ENCODE measurements at places on chromosomes 5 and 9.
A peak's percentile ranks its signal among the peaks of the same experiment; 100 is the strongest.

DNA sequence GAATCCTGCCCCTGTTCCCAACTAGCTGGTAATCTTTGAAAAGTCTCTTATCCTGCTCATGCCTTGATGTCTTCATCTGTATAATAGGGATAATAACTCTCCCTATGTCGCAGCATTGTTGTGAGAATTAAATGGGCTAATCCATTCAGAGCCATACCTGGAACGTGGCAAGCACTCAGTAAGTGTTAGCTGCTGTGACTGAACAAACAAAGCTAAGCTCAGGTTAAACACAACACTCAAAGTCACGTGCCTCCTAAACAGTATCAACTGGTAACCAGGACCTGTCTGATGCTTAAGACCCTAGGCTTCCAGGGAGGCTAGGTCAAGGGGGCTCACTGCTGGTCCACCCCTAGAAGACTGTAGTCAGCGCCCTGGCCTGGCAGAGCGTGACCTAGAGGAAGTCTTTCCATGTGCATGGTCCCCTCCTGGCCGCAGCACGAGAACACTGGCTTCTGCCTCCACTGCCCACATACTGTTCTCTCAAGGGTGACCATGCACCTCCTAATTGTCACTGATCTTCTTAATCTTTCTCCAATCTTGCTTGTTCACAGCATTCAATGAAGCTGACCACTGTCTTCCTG is 211.1 kb downstream of the TTLL11 start:
- DNase-seq: no peak

DNA sequence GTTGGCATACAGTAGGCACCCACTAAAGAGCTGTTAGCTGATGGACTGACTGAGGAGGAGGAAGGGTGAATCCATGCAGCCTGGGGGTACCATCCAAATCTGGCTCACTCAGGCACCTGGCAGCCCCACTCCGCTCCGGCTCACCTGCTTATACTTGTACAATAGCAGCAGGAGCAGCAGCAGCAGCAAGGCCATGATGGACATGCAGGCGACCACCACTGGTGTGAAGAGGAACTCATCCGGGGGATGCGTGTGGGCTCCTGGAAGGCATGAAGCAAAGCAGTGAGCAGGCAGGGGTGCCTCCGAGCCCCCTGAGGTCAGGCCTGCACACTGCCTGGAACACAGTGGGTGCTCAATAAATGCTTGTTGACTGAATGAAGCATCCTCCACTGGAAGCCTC is 18.3 kb downstream of the CSF1R start:
- no peak for DNase-seq

GRCh38 chr5:134451225-134451935 is 39.7 kb upstream of the CDKN2AIPNL start:
- DNase-seq: no peak

DNA sequence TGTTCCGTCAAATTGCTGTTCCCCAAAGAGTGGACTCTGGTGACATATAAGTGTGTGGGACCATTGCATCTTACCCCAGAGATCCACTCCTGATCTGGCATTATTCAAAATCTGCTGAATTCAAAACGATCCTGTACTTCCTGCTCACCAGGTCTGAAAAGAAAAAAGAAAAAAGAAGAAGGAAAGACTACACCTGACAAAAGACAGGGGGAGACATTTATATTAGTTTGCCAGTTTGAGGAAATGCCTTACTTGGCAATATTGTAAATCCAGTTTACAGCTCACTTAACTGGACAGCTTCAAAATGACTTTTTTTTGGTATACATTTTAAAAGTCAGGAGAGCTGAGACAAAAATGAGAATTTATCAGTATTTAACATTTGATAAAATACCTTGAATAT is 15.0 kb upstream of the GRHPR start:
- no peak for DNase-seq

- no peak for DNase-seq
These were observed 644.9 kb downstream of the CCDC171 start for GRCh38 chr9:16197578-16198370.

DNA sequence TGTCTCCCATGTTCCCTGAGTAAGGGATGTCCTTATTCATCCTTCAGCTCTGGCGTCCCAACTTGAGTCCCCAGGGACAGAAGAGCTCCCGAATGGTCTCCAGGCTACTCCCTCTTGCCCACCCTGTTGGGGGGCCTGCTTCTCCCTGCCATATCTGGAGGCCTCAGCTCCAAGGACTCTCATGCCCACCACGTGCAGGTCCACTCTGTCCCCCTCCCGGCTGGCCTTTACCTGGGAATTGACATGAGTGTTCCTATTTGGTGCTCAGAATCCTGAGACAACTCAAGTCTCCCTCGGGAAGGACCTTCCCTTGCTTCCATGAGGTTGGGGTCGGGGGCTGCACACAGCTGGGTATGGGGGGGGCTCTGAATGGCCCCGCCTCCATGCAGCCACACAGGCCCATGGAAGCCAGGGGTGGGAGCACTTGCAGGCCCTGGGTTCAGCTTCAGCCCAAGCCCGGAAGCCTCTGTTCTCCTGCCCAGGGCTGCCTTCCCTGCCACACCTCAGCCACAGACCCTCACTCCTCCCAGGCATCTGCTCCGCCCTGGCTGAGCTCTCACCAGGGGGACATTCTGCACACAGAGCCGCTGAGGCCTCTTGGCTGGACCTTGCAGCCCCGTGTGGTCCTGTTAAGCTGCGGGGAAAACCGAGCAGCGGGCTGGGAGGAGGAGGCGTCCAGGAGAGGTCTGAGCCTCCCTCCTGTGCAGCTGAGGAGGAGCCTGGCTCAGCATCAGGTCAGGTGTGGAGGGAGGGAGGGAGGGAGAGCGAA is 121.9 kb downstream of the PHF2 start:
- DNase-seq: no peak

DNA sequence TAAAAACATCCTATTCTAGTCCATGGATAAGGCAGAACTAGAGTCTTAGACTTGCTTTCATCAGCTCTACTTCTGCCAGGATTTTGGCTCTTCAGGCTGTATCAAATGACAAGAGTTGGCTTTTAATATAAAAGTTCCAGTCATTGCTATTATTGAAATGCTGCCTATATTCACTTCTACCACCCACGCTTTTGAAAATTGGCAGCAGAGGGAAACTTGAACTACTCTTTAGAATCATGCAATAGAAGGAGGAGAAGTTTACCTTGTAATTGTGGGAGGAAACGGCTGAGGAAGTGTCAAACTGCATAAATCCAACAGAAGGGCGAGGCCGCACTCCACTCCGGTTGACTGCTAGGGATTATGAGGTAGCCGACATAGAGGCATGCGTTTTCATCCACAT is 122.6 kb upstream of the BASP1 start:
- peak; percentile 19 for DNase-seq

GRCh38 chr5:17143335-17143734 is 74.1 kb upstream of the BASP1 start:
- DNase-seq: no peak

- no peak for DNase-seq
These were observed 100.9 kb downstream of the F2RL2 start for GRCh38 chr5:76522103-76522935.

DNA sequence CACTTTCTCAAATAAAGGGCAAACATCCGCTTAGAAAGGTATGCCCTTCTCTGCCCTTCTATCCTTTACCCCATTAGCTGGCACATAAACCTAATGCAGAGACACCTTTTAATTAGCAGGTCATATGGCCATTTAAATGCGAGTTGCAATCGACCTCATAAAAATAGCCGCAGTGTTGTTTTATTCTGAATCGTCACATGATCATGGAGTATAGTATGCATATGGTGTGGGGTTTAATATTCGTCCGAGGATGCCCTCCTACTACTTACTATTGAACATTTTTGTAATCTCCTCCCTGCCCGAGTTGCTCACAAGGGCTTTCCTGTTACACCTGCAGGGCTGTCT is 72.0 kb downstream of the PIK3R1 start:
- DNase-seq: no peak

GRCh38 chr5:59416451-59416850 is 477.1 kb downstream of the PDE4D start:
- no peak for DNase-seq

DNA sequence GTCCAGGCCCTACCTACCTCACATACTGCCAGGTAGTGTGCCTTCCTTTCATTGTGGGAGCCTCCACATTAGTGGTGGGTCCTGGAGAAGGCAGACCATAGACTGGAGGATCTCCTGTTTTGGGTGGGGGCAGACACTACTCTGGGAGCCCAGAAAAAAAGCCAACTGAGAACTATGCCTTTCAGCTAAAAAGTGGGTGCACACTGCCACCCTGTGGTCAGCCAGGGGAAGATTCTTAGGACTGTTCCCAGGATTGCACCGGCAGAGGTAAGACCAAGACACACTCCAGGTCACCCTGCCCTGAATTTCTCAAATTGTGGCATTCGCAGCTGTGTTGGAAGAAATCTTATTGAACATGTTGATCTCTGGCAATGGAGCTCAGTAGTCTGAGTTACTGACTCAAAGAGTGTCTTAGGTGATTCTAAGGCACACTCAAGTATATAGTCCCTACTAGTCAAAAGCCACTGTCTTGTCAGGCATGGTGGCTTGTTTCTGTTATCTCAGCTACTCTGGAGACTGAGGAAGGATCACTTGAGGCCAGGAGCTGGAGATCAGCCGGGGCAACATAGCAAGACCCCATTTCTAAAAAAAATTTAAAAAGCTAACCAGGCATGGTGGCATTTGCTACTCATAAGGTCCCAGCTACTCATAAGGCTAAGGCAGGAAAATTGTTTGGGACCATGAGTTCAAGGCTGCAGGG is 3.6 kb downstream of the SIGMAR1 start:
- peak; percentile 53 for DNase-seq

DNA sequence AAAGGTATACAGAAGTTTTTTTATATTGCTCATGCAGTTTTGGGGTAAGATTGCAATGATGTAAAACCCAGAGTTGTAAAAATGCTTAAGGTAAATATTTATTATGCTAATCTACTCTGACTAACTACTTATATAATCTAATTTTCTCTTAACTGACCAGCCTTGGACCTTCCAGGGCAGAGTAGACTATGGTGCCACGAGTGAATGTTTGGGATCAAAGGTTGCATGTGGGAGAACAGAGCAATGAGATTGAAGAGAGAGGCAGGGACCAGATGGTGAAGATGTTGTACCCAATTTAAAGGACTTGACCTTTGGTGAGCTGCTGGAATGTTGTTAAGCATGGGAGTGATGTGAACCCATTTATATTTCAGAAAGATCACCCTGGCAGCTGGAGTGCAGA is 34.8 kb upstream of the PANK3 start:
- no peak for DNase-seq

DNA sequence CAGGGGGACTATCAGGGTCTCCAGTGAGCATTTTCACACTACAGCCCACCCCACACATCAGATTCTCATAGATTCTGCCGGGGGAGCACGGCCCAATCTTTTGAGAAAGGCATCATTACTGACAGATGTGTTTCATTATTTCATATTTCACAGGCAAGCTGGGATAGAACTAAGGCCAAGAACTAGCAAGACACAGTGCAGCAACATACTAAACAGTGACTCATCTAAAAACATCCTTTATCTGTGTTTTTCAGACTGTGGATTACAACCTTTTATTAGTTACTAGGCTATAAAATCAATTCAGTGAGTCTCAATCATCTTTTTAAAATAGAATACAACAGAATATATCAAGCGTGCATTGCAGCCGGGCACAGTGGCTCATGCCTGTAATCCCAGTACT is 59.8 kb downstream of the CPLANE1 start:
- DNase-seq: no peak

DNA sequence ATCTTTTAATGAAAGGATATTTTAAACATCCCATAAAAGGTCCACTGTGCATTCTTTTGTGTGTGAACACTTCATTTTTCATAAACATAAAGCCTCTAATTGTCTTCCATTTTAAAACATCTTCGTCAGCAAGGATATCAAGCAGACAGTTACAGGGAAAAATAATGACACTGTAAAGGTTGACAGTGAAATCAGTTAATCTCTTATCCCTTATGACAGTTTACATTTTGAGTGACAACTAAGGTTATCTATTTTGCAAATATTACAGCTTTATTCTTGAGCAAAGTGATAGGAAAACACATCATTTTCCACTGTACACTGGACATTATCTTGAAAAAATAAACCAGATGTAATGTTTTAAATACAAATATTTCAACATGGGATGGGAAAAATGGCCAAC is 28.7 kb upstream of the EFNA5 start:
- DNase-seq: no peak

DNA sequence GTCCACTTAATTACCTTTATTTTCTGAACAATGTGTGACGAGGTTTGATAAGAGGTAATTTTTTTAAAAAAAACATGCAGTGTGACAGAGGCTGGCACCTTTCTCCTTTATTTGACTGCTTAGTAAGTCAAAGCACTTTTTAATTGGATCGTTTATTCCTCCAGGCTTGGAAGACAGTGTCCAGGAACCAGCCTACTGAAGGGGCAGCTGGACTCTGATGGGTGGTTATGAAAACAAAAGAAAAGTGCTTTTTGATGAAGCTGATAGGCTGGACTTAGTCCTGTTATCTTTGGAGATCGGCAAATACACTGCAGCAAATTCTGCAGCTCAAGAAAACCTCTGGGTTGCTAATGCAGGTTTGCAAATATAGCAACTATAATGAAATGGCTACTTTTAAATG is 141.7 kb downstream of the DCP2 start:
- no peak for DNase-seq

- DNase-seq: no peak
These were observed 87.6 kb upstream of the RPS23 start for GRCh38 chr5:82365744-82366228.

DNA sequence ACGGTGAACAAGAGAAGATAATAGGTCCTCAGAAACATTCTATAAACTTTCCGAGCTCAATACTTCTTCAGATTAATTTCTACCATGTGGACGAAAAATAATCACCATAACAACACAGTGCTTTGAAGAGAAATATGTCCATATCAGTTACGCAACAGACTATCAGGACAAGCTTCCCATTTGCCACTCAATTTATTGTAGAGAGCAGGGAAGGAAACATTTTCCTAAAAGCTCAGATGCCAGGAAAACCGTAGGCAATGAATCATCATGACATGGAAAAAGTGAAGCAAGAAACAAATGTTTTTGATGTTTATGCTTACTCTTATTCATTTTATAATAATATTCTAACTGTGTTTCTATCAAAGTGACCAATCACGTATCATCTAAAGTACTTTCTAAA is 87.6 kb downstream of the S1PR3 start:
- no peak for DNase-seq

DNA sequence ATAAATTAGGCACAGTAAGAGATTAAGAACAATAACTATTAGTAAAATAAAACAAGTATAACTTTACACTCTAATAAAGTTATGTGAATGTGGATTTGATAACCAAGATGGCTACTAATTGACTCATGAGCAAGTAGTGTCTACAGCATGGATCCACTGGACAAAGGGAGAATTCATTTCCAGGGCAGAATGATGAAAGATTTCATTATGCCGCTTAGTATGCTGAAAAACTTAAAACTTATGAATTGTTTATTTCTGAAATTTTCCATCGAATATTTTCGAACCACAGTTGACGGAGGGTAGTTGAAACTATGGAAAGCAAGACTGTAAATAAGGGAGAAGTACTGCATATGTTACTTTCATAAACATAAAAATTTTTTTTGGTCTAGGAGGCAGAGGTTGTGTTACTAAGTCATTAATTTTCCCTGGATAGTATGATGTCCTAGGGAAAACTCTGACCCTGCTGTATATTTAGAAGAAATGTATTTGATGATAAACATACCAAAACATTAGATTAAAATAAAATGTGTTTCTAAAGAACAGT is 24.9 kb upstream of the TARS1 start:
- DNase-seq: no peak

- DNase-seq: no peak
These were observed 105.6 kb downstream of the KCTD16 start for GRCh38 chr5:144276034-144276822.

- no peak for DNase-seq
These were observed at the start of gene BARX1 for GRCh38 chr9:93955111-93955980. Gene BARX1, minus strand, starts transcription at chr9:93955355. Its CDS starts 209 bp downstream, at chr9:93955146.

Measured in prostate gland (tissue), 2 donors.